ENCODE measurements at places on chromosomes 1 and 21. TPM values are rescaled to one million over a fixed set of nuclear protein-coding genes. Genes with fewer than 3 reads are reported as not detected.

GRCh38 chr1:167516404-167517388 lies 1.6 kb downstream of the CD247 start:
- DNase-seq = no peak

GRCh38 chr1:37108596-37109188 lies 74.4 kb upstream of the GRIK3 start:
- no peak for DNase-seq

Gene VHLL
- not detected for total RNA-seq

- DNase-seq = no peak
Measured at GRCh38 chr1:180195916-180196315, 34.1 kb upstream of the LHX4 start.

Gene HSD3B1
- total RNA-seq = not detected

- no peak for DNase-seq
Measured at GRCh38 chr1:51241119-51241518, 5.0 kb downstream of the RNF11 start.

Gene KCNA3
- 2.2 TPM for total RNA-seq

DNA sequence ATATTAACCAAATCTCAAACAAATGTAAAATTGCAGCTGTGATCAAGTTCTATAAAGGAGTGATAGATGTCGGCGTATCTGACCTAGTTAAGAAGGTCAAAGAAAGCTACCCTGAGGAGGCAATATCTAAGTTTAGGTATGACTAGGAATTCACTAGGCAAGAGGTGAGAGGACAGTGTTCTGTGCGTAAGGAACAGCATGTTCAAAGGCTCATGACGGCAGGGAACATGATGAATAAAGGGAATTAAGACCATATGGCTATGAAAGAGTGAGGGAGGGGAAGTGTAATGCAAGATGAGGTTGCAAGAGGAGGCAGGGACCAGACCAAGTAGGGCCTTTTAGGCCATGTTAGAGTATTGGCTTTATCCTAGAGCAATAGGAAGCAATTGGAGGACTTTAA lies 8.6 kb downstream of the LIX1L start:
- no peak for DNase-seq

GRCh38 chr1:224541901-224542630 lies 74.1 kb upstream of the CNIH3 start:
- no peak for DNase-seq

GRCh38 chr21:16968436-16968835 lies 544.4 kb upstream of the CXADR start:
- no peak for DNase-seq

DNA sequence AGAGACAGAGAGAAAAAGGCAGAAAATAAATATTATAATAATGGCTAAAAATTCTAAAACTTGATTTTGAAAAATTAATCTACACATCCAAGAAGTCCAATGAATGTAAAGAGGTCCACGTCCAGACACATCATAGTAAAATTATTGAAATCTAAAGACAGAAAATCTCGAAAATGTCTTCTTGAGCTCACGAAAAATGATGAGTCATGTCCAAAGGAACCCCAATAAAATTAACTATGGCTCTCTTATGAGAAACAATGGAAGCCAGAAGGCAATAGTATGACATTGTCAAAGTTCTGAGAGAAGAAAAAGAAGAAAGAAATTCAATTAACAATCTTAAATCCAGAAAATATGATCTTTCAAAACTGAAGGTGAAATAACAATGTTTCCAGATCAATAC lies 84.6 kb downstream of the LRRIQ3 start:
- DNase-seq = no peak

DNA sequence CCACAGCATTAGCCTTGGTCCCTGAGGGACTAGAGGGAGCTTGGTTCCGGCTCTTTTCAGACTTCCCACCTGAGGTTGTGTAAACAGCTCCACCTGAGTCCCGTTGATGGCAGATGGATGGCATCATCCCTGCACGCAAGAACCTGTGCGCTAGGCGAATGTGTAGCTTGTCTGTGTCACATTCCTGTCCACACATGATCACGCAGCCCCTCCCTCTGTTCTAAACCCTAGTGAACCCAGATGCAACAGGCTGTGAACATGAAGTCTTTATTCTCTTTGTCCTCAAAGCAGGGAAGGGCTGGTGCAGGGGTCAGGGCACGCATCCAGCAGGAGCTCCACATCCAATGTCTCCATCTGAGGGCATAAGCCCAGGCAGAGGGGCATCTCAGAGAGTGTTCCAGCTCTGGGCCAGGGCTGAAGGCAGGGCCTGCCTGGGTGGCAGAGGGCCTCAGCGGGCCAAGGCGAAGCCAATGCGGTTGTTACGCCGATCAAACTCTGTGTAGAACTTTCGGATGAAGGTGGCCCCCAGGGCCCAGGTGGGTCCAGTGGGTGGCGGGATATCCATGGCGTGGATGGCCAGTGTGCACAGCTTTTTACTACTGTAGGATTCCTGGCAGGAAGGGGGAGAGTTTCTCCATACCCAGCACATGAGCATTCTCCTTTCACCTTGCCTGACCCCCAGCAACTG lies 2.9 kb upstream of the ETNK2 start:
- no peak for DNase-seq

Data from liver (tissue), 10 donors.